ENCODE measurements at places on chromosomes 16 and 17.

GRCh38 chr17:28396635-28397239 lies 9.3 kb downstream of the SLC46A1 start:
- DNase-seq, result no peak

DNA sequence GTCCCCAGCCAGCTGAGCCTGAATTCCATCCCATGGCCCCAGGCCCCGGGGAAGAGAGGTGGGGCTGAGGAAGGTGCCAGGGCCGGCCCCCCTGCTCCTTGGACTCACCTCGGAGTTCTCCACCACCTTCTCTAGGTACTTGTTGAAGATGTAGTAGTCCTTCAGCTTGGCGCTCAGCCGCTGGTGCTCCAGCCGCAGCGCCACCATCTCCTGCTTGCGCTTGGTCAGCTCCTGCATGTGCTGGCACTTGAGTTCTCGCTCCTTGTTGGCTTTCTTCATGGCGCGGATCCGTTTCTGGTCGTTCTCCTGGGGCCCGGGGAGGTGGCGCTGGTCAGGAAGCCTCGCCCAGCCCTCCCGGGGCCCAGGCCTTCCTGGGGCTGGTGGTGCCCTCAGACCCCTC lies 3.3 kb downstream of the CCDC42 start:
- no peak for DNase-seq

- no peak for DNase-seq
Measured at GRCh38 chr17:62898239-62898864, 67.7 kb upstream of the TANC2 start.

- DNase-seq, result no peak
Measured at GRCh38 chr17:36505171-36505570, 18.7 kb downstream of the ZNHIT3 start.

GRCh38 chr16:76193906-76194615 lies 83.1 kb upstream of the CNTNAP4 start:
- DNase-seq, result no peak

DNA sequence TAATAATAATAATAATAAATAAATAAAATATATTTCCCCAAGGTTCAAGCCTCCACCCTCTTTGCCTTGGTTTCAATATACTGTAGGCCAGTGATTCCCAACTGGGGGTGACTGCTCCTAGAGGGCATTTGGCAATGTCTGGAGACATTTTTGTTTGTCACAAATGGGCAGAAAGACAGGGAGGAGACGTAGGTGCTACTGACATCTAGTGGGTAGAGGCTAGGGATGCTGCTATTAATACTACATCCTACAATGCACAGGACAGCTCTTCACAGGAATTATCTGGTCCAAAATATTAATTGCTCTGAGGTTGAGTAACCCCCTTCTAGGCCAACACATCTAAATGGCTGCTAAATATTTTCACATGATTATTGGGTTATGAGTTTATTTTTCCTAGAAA lies 12.8 kb upstream of the PRR14 start:
- DNase-seq, result no peak

GRCh38 chr16:61277849-61278248 lies 758.4 kb downstream of the CDH8 start:
- no peak for DNase-seq

DNA sequence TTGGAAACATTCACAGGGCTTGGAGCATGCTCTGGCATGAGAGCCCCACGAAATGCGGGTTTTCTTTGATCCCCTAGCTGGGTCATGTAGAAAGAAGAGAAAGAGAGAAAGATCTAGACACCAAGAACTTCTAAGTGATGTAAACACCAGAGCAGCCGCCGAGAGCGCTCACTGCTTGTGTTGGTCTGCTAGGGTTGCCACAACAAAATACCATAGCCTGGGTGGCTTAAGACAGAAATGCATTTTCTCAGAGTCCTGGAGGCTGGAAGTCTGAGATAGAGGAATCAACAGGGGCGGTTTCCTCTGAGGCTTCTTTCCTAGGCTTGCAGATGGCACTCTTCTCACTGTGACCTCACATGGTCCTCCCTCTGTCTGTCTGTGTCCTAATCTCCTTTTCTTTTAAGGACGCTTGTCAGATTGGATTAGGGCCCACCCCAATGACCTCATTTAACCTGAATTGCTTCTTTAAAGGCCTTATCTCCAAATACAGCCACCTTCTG lies 139.5 kb downstream of the CYLD start:
- no peak for DNase-seq

- no peak for DNase-seq
Measured at GRCh38 chr17:36697903-36698530, 96.6 kb downstream of the MRM1 start.

DNA sequence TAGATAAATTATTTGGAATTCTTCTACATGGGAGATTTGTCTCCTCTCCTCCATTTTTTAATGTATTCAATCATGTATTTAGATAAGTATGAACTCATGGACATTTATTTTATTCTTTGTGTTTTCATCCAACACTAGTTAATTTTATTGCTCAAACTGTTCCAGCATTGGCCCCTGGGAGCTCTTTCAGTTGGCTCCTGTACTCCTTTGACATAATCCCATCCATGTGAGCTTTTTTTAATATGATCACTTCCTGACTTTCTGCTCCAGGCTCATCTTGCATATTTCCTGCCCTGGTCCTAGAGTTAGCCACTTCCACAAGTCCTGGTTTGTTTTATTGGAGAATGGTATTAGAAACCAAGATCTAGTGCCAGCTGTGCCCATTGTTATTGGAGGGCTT lies 419.0 kb upstream of the CDH11 start:
- no peak for DNase-seq

- DNase-seq, result no peak
Measured at GRCh38 chr17:57404073-57404472, 147.8 kb downstream of the MSI2 start.

DNA sequence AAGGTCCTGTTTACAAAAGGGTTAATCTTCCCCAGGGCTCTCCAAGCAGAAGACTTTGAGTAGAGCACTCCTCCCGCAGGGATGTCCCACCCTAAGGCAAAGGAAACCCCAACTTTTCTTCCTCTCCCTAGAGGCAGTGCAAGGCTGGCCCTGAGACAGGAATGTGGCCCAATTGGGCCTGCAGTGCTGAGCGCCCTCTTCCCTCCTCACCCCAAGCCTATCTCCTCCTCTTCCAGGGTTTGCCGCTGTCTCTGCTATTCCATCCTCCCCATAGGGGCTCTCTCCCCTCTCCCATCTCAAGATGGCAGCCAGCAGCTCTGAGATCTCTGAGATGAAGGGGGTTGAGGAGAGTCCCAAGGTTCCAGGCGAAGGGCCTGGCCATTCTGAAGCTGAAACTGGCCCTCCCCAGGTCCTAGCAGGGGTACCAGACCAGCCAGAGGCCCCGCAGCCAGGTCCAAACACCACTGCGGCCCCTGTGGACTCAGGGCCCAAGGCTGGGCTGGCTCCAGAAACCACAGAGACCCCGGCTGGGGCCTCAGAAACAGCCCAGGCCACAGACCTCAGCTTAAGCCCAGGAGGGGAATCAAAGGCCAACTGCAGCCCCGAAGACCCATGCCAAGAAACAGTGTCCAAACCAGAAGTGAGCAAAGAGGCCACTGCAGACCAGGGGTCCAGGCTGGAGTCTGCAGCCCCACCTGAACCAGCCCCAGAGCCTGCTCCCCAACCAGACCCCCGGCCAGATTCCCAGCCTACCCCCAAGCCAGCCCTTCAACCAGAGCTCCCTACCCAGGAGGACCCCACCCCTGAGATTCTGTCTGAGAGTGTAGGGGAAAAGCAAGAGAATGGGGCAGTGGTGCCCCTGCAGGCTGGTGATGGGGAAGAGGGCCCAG lies 1.0 kb downstream of the PRRT2 start:
- DNase-seq, result no peak

DNA sequence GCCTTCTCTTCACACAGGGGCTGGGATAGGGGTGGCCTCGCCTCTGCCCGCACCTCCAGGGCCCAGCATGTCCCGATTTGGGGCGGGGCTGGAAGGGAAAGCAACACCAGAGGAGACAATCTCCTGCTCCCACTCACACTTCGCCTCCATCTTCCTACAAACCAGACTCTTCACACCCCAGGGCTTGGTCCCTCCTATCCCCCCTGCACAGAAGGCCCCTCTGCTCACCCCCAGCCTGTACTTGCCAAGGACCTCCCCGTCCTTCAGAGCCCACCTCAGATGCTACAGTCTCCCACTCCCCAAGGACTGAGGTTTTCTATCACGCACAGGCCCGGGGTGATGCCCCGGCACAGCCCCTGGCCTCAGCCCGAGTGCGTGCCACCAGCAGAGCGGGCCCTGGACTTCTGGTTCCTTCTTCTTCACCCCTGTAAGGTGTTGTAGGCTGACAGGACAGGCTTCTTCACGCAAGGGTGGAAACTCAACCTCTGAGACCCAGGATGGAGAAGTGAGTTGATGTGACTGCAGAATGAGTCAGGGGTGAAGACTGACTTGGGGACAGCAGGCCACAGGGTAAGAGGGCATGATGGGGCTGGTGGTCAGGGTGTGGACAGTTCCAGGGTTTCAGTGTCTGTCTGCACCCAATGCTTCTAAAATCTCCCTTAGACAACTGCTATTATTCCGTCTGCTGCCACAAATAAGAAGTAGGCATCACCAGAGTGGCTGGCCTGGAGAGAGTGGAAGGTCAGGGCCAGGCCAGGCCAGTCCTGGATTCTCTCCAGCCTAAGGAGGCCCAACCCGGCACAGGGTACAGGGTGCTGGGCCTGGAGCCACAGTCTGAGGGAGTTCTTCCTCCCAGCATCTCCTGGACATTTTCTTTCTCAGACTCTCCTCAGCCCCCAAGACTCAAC lies 2.5 kb downstream of the ITGAE start:
- DNase-seq, result no peak

DNA sequence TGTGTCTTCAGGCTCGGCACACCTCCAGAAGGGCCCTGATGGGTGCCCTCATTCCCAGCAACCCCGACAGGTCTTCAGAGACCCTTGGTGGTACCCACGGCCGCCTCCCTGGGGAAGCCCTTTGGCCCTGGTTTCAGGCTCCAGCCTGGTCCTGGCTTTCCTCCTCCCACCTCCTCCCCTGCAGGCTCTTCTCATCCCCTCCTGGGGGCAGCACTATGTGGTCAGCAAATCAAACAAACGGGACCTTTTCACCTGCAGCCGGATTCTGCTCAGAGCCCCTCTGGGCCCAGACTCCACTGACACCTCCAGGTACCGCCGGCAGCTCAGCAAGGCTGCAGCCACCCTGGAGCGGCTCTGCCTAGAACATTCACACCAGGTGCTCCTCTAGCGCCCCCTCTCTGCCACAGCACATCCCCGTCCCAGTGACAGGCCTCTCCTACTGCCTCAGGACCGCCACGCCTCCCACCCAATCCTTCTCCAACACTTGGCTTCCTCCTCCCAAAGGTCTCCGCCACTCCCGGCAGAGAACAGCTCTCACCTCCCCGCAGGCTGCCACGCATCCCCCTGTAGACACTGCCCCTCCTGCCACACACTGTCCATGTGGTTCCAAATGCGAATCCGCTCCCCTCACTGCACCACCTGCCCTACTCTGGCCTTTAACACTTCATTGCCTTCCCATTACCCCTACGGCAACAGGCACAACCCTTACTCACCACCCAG lies 12.0 kb downstream of the CORO7 start:
- no peak for DNase-seq

GRCh38 chr16:4624827-4625559 lies 367 bp downstream of the MGRN1 start:
- peak; percentile 51 for DNase-seq

DNA sequence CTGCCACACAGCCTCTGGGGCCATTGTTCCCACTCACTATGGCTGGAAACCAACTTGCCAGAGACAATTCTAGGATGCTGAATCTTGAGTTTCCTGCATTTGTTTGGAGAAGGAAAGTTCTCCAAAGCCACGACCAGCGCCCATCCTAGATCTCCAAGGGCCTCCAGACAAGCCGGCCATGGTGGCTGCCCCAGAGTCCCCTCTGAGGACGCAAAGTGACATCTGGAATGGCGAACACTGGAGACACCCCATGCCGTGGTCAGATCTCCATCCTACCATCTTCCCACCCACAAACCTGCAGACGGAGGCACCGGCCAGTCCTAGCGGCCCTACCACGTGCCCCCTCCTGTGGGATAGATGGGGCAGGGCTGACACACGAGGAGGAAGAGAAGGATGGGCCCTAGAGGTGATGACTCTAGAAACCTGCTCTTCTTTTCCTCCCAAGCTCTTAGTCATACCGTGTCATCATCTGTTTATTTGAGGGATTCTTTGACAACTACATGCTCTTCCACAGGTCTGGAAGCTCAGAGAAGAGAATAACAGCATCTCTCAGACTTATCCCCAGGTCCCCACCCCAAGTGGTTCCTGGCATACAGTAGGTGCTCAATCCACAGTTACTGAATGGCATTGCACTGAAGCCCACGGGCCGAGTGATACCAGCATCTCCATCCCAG lies 71.3 kb downstream of the MYH11 start:
- DNase-seq, result no peak

DNA sequence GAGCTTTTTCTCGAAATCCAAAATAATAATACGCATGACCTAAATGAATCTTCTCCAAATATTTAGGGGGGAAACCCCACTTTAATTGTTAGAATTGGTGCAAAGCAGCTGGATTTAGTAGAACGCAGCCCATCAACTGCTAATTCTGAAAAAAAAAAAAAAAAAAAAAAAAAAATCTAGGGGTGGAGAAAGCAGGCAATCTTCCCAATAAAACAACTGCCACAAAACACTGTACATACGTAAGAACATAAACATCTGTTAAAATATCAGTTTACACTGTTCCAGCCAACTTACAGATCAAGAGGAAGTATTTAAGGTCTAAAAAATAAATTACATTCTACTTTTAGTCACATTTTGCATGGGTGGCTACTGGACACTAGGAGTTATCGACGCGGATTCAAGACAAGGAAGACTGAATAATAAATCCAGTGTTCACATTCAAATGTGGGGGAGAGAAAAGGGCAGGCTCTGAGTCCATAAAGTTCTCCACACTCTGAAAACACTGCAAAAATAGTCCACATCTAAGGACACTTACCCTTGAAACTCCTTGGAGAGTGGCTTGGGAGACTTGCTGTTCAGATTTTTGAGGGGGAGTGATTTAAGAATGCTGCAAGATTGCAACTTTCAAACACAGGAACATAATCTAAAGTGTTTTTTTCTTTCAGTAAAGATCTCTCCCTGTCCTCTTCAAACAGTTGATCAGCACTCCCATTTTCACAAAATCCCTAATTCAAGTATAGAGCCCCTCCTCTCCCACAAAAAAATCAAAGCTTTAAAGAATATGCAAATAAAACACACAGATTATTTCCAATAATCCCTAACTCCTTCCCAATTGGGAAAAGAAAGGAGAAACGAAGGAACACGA lies 1.3 kb downstream of the APPBP2 start:
- DNase-seq, result no peak

GRCh38 chr17:82356845-82357355 lies 2.1 kb upstream of the TEX19 start:
- DNase-seq, result no peak

- DNase-seq, result no peak
Measured at GRCh38 chr16:23858542-23858941, 22.8 kb downstream of the PRKCB start.

- DNase-seq, result no peak
Measured at GRCh38 chr17:11001651-11002050, 163.8 kb upstream of the PIRT start.

- no peak for DNase-seq
Measured at GRCh38 chr16:8915722-8916301, 33.7 kb downstream of the LITAFD start.

GRCh38 chr16:69523566-69524305 lies 42.0 kb upstream of the NFAT5 start:
- no peak for DNase-seq

- peak; percentile 56 for DNase-seq
Measured at GRCh38 chr17:41965694-41966462, 717 bp upstream of the CNP start.

GRCh38 chr16:29014561-29015069 lies 29.8 kb downstream of the LAT start:
- DNase-seq, result no peak

Measured in activated CD4-positive, alpha-beta T cell treated with anti-CD3 and anti-CD28 coated beads for 1 hour (primary cell).